Prostate gland (tissue), 2 donors: ENCODE measurements at places on chromosomes 13 and 19. TPM values are rescaled to one million over a fixed set of nuclear protein-coding genes. Genes with fewer than 3 reads are reported as not detected.

DNA sequence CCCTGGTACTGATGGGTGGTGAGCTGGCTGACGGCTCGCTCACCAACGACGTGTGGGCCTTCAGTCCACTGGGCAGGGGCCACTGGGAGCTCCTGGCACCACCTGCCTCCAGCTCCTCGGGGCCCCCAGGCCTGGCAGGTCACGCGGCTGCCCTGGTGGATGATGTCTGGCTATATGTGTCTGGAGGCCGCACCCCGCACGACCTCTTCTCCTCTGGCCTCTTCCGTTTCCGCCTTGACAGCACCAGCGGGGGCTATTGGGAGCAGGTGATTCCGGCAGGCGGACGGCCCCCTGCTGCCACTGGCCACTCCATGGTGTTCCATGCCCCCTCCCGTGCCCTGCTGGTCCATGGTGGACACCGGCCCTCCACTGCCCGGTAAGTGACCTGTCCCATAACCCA lies 10.5 kb downstream of the MEGF8 start:
- H3K4me3 ChIP-seq, result no peak overlapping the region
- no peaks in the 10 kb centered on the region for H3K4me1 ChIP-seq
- no peaks in the 10 kb centered on the region for H3K27me3 ChIP-seq

DNA sequence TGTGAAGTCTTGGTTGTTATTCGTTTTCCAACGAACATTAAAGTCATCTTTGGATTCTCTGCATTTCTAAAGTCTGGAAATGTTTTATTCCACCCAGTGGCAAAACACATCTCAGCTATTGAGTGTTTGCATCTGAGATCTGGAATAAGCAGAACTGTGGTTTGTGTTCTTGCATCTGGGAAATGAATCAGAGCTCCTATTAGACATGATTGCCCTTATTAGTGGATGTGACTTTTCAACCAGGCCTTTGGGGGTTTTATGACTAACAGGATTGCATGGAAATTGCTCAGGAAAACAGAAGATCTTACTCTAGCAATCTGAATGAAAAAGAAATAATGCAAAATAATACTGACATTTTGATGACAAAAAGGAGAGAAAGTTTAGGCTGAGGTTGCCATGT lies 488.8 kb downstream of the IRS2 start:
- no peaks in the 10 kb centered on the region for H3K4me1 ChIP-seq
- H3K27ac ChIP-seq, result no peak overlapping the region
- no peaks in the 10 kb centered on the region for H3K27me3 ChIP-seq
- no peak for DNase-seq

- DNase-seq, result no peak
- no peak overlapping the region for H3K27ac ChIP-seq
- no peaks in the 10 kb centered on the region for H3K4me1 ChIP-seq
- no peaks in the 10 kb centered on the region for H3K36me3 ChIP-seq
- H3K4me3 ChIP-seq, result no peak overlapping the region
Measured at GRCh38 chr13:28423010-28423409, 71.9 kb downstream of the FLT1 start.

The FUT3 gene
- 1.4 TPM for total RNA-seq

The SHD gene
- 18.0 TPM for total RNA-seq
